Head of caudate nucleus (tissue), 42 donors: ENCODE measurements at places on chromosomes 11 and 22.

DNA sequence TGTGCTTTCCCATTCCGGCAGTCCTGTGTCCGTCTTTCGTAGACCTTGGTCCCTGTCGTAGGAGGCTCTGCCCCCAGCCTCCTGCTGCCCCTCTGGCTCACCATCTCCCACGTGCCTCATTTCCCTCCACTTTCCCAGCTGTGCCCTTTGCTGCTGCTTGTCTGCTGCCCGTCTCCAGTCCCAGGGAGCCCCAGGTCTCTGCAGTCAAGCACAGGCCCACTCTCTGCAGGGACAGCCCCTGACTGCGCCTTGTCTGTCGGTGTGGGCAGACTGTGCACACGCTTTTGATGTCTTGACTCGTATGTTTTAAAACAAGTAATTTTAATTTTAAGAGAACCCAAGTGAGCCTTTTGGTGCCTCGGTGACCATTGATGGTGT is 12.4 kb downstream of the DGCR8 start:
- DNase-seq: no peak

DNA sequence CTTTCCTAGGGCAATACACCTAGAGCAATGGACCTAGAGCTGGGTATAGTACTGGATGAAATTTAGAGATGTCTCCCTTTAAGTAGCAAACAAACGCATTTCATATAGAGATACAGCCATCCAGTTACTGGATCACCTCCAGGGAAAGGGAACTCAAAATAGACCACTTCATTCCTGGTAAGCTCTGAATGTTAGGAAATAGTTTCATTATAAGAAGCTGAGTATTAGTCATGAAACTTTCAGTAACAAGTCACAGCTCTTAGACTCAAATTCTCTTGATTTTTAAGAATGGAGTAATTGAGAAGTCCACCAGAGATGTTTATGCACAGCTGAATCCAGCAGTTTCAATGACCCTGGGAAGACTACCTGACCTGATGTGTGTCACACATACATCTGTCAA is 221.9 kb downstream of the FAM76B start:
- no peak for DNase-seq

DNA sequence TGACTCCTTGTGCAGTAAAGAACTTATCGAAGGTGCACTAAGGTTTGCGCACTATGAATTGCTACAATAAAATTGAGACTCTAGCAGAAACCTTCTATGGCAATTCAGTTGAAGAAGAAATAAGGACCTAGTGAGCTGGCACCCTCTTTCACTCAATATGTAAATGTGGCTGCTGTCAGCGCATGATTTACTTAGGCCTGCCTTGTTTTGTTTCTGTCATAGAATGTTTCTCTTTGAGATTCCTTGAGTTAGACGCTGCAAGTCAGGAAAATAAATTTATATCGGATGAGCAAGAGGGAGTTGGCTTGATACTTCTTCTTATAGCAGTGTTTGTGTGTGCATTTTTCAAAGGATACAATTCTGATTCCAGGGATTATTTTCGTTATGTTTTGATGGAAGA is 322.1 kb downstream of the BLID start:
- no peak for DNase-seq

DNA sequence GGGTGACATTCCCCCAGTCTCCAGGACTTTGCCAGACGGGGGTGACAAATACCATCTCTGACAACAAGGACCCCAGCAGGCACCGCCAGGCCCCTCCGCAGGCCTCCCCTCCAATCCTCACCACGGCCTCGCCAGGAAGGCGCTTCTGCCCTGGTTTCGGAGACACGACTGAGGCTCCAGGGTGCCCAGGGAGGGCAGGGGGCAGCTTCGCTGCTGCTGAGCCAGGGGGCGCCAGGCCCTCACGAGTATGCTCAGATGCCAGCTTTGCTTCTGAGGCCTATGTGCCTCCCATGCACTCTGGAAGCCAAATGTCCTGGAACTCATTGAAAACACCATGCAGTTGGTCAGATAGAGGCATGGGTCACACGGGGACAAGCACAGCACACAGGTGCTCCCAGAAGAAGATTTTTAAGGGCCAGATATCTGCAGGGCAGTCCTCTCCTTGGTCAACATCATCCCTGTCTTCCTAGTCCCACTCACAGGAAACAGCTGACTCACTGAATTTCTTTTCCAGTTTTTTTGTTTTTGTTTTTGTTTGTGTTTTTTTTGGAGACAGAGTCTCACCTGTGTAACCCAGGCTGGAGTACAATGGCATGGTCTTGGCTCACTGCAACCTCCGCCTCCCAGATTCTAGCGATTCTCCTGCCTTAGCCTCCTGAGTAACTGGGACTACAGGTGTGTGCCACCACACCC is 19.9 kb downstream of the BID start:
- DNase-seq: no peak

DNA sequence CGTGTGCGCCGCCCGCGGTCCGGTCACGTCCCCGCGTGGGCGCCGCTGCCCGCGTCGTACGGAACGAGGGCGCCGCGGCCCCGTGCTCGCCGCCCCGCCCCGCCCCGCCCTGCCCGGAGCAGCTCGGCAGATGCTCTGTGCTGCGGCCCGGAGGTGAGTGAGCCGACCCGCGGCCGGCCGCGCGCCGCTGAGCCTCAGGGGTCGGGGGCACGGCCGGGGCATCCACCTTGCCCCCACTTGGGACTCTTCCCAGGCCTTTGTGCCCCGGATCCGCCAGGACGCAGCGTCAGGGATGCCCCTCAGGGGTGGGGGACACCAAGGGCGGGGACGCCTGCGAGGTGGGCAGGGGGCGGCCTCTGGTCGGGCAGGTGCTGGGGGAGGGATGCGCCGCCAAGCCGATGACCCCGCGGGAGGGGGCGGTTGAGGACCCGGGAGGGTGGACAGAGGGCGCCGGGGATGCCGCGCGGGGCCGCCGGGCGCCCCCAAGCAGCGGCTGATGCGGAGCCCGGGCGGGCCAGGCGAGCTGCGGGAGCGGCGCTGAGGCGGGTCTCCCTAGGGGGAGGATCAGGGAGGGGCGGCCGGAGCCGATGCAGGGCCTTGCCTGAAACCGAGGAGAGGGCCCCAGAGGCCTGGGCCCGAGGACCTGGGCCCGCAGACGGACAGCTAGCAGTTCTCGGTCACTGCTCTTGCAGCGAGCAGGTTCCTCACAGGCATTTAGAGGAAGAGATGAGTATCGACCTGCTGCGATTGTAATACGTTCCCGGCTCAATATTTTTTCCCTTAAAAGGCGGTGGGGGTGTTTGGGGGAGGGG is at the start of gene GNAZ:
GNAZ (plus strand) TSS at position 102 of the 812 bp plus-strand sequence. CDS start 25,177 bp downstream, outside the sequence.
- peak; percentile 41 for DNase-seq

GRCh38 chr11:111936040-111936540 is 1.1 kb upstream of the DIXDC1 start:
- no peak for DNase-seq

DNA sequence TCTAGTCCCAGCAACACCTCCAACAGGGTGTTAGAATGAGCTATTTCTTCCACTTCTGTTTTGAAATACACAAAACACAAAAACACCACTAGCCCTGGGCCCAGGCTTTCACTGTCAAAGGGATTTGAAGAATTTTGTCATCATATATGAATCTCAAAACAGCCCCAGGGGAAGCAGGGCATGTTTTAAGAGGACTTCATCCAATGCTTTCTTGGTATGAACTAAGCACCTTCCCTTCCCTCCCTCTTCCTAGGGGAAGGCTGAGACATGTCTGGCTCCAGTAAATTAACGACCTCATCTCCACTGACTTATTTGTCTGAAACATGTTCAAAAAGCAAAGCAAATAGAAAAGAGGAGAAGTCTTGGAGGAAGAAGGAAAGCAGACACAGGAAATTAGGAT is 75.7 kb upstream of the INCENP start:
- no peak for DNase-seq

- no peak for DNase-seq
Observed at GRCh38 chr22:44179989-44180705, 578 bp upstream of the PARVG start.

- DNase-seq: no peak
Observed at GRCh38 chr11:66557733-66558326, 10.6 kb downstream of the CTSF start.
